ENCODE measurements at places on chromosomes 2 and 18.

DNA sequence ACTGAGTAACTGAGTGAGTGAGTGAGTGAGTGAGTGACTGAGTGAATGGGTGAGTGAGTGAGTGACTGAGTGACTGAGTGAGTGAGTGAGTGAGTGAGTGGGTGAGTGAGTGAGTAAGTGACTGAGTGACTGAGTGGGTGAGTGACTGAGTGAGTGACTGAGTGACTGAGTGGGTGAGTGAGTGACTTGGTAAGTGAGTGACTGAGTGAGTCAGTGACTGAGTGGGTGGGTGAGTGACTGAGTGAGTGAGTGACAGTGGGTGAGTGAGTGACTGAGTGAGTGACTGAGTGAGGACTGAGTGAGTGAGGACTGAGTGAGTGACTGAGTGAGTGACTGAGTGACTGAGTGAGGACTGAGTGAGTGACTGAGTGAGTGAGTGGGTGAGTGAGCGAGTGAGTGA is 13.9 kb downstream of the MAL start:
- DNase-seq = no peak

DNA sequence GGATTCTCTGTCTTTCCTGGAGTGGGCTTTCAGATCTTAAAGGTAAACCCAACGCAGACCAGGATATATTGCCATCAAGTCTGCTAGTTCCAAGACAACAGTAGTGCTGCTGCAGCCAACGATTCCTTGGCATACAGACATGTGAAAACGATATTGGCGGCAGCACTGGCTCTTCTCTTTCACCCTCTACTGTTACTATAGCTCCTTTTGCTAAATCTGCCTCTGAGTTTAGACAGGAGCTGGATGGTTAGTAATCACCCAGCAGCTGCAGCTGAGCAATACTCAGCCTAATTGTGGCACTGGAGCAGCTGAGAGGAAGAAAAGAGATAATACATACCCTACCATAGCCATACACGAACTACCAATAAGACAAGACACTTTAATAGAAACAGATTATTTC is 4.0 kb downstream of the YES1 start:
- no peak for DNase-seq

GRCh38 chr2:8223695-8224346 is 458.0 kb upstream of the ID2 start:
- no peak for DNase-seq

DNA sequence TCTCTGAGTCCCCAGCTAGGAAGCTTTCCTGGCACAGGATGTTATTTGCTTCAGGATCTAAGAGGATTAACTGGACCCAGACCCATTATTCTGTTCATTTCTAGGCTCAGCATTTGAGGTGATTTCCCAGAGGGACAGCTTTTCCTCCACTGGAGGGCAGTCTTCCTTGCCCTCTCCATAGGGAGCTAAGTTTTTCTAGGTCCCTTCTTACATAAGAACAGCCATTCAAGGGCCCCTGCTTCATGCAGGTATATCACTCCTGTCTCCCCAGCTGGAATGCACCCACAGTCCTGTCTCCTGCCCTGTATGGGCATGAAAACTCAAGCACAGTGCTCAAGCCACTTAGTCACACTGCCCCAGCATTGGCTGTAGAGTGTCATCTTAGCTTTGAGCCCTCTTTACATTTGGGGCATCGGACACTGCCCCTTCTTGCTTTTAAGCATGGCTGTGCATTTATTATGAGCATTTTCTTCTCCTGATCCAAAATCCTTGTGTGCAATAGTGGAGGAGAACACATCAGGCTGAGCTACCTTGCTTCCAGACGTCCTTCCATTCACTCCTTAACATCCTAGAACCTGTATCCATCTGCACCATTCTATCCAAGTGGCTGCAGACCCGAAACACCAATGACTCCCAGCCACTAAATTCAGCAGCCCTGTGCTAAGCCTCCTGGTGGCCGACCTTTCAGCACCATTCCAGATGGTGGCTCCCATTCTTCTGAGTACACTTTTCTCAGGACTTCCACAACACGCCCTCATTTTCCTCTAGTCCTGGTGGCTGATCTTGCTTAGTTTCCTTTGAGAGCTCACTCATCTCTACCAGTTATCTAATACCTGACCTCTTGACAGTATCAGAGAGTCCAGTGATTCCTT is 80.0 kb downstream of the COPS8 start:
- no peak for DNase-seq

GRCh38 chr2:18610090-18610489 is 20.7 kb upstream of the NT5C1B start:
- no peak for DNase-seq

- DNase-seq = peak; percentile 68
These were observed 33.8 kb downstream of the TOGARAM2 start for GRCh38 chr2:29014811-29015421.

GRCh38 chr2:174072069-174072468 is 106.9 kb upstream of the SP3 start:
- no peak for DNase-seq

DNA sequence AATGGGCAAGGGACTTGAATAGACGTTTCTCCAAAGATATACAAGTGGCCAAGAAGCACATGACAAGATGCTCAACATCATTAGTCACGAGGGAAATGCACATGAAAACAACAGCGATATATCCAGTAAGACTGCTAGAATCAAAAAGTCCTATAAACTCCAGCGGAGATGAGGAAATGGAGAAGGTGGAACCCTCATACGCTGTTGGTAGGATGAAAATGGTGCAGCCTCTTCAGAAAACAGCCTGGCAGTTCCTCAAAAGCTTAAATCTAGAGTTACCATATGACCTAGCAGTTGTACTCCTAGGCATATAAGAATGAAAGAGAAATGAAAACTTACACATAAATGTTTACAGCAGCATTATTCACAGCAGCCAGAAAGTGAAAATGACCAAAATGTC is 48.1 kb downstream of the HPCAL1 start:
- no peak for DNase-seq

DNA sequence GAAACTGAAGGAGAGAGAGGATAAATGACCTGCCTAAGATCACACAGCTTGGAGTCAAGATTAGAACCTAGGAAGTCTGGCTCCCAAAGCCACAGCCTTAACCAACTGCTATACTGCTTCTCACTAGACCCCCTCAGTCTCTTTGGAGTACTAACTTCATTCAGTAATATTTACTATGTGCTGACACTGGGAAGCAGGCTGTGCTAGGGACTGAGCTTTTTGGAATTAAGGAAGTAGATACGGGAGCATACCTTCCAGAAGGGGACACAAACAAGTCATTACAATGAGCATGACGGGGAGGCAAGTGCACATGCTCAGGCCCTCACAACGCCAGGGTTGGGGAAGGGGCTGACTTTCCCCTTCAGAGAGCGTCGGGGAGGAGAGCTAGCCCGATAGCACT is 97.7 kb downstream of the INO80D start:
- no peak for DNase-seq

- DNase-seq = no peak
These were observed 48.8 kb downstream of the ODC1 start for GRCh38 chr2:10399358-10399757.

- DNase-seq = no peak
These were observed 355.8 kb downstream of the ARL6IP6 start for GRCh38 chr2:153074207-153074606.

GRCh38 chr18:79521416-79522205 is 125.9 kb downstream of the NFATC1 start:
- no peak for DNase-seq

- no peak for DNase-seq
These were observed 100.4 kb upstream of the FZD5 start for GRCh38 chr2:207869784-207870778.

DNA sequence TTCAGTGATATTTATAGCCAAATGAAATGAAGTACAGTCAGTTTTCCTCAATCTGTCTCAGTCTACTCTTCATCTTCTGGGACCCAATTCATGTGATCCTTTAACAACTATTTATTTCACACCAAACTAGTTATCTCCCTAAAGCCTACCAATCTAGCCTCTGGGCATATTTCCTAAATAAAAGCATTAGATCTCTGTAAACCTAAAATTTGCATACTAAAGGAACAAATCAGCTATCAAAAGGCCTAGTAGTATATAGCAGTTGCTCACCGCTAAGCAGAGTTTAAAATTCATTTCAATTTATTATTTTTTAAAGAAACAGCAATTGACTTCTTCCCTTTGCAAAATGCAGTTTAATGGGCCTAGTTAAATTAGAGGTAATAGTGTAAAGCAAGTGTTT is 280.2 kb downstream of the ZEB2 start:
- no peak for DNase-seq

- DNase-seq = no peak
These were observed 30.4 kb downstream of the ODC1 start for GRCh38 chr2:10417551-10418335.

GRCh38 chr2:186892821-186893220 is 43.9 kb upstream of the ZSWIM2 start:
- no peak for DNase-seq

DNA sequence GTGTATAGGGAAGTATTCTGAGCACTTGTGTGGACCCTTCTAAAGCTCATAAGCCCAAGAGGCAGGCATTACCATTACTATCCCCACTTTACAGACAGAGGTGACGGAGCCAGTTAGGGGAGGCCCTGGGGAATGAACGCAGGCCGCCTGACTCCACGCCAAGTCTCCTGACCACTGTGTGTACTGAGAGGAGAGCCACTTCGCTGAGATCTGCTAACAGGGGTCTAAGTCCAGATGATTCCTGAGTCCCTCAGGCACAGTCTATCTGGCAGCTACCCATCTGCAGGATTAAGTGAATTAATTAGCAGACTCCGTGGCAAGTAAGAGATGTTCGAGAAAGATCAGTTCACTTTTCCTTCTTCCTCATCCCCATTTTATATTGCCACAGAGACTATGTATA is 13.7 kb downstream of the CYB5A start:
- DNase-seq = no peak

GRCh38 chr18:57748770-57749603 is 54.1 kb downstream of the ATP8B1 start:
- DNase-seq = no peak

GRCh38 chr18:27863780-27864430 is 313.0 kb downstream of the CDH2 start:
- no peak for DNase-seq

GRCh38 chr2:97731274-97732020 is 18.1 kb downstream of the ZAP70 start:
- DNase-seq = no peak

DNA sequence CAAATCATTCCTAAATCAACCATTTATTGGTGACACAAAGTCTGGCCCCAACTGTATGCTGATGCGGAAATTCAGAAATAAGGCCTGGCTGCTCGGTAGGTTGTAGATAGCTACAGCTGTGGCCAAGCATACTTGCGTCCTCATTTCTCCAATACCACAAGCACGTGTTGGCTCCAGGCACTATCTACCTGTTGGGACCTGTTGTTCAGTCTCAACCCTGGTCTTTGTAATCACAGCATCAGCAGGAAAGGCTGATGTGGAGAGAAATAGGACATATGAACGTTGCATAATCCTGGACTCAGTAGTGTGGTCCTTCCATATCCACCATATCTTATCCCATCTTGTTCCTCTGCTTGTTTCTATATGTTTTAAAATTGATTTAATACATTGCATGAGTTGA is 212.6 kb downstream of the PMAIP1 start:
- DNase-seq = no peak

DNA sequence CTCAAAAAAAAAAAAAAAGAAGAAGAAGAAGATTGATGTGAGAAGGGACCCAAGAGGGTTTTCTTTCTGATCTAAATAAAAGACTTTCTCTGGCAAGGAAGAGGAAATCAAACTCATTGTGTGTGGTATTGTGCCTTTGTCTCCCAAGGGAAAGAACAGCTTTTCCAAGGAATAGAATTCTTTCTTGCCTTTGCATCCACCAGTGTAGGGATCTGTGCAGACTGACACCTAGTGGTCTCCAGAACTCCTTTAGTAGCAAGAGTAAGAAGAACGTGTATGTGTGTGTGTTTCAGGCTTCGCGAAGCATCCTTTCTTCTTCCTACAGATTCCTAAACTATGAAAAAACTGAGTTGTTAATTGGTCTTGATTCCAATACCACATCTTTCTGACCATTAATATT is 33.5 kb upstream of the CRIM1 start:
- DNase-seq = no peak

Measured in effector memory CD4-positive, alpha-beta T cell (primary cell).